Activated naive CD4-positive, alpha-beta T cell treated with anti-CD3 and anti-CD28 coated beads for 36 hours (primary cell): ENCODE measurements at places on chromosomes 3 and 15.

DNA sequence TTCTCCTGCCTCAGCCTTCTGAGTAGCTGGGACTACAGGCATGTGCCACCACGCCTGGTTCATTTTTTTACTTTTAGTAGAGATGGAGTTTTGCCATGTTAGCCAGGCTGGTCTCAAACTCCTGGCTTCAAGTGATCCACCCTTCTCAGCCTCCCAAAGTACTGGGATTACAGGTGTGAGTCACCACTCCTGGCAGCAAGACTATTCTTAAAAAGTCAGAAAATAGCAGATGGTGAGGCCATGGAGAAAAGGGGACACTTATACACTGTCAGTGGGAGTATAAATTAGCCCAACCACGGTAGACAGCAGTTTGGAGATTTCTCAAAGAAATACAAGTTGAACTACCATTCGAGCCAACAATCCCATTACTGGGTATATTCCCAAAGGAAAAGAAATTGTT, 603.3 kb upstream of the TBL1XR1 start:
- no peak for DNase-seq

DNA sequence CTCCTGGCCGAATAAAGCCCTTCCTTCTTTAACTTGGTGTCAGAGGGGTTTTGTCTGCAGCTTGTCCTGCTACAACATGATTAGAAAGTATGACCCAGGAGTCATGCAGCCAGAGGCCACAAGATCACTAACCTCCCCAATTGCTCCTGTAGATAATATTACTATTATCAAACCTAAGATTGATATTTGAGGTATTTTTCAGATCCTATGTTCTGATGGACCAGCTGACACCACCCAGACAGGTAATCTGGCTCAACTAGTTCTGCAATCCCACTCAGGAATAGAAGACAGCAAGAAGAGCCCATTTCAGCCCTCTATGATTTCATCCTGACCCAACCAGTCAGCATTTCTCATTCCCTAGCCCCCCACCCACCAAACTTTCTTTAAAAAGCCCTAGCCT, 23.3 kb upstream of the LIMD1 start:
- no peak for DNase-seq

DNA sequence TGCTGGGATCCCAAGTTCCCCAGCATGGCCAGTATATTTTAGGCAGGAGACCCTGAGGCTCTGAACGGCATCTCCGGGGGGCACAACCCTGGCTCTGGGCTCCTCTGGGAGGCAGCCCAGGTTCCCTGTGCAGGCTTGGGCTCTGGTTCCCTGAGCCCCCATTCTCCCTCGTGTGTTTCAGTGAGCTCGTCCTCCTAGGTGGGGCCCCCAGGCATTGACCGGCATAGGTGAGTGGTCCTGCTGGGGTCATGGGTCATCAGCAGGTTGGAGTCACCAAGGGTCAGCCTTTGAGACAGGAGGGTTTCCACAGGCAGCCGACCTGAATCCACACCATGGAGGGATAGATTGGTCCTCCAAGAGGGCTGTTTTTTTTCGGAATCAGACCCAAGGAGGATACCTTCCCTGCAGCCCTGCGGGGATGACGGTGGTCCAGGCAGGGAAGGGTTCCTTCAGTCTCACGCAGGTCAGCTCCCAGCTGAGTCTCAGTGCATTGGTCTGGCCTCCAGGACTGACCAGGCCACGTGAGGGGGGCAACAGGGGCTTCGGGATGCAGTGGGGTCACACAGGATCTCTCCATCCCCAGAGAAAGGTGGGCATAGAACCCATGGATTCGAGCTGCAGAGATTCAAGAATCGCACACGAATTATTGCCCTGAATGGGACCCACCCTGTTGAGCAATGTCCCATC, 226.0 kb downstream of the SNRPN start:
- DNase-seq = no peak

GRCh38 chr3:71542521-71543370, 40.8 kb downstream of the FOXP1 start:
- peak; percentile 42 for DNase-seq

- no peak for DNase-seq
Observed at GRCh38 chr15:81407718-81408117, 33.7 kb upstream of the TMC3 start.
